Suprapubic skin (tissue), 4 donors: ENCODE measurements at places on chromosomes 4 and X. TPM values are rescaled to one million over a fixed set of nuclear protein-coding genes. Genes with fewer than 3 reads are reported as not detected.

Gene SLC10A6
- 111 TPM for total RNA-seq

DNA sequence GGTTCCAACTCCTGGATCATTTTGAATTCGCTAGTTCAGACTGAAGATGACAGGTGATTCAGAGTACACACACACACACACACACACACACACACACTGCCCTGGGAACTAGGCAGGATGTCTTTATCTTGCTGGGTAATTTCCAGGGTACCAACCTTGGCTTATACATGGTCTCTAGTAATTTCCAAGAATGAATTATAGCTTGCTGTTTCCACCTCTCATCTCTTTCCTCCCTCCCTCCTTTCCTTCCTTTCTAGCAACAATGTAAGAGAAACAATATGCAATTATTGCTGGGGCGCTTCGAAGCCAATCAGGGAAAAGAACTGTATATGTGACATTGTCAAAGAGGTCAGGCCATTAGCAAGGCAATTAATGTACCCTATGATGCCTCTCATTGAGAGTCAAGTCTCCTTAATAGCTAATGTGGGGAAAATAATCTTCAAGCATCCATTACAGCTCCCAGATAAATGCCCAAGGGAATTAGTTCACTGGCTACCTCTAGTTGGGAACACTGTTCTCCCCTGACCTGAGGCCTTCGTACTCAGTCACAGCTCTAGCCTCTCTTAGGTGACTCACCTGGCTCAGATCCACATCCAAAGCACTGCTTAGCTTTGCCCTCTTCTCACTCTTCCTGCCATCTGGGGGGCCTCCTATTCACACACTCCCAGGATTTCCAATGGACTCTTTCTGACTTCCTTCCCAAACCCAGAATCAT lies 311.5 kb downstream of the PPP1R2C start:
- DNase-seq: no peak

DNA sequence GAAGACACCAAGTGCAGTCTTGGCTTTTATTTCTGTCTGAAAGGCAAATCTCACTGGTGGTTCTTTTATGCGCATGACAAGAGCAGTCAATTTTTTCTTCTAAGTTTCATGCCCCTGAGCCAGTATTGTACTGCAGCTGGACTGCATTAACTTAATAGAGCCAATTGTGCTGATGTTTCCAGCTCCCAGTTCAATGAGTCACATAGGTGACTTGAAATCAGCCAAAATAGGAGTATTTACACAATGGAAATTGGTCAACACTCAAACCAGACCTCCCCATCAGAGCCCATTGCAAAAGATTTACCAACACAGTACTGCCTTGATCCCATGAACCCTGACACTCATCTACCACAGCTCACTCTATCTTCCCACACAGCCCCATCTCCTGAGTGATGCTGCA lies 100.3 kb upstream of the GUCY1A1 start:
- DNase-seq: no peak

GRCh38 chrX:126339928-126340327 lies 173.8 kb upstream of the DCAF12L2 start:
- no peak for DNase-seq

Gene MTTP
- total RNA-seq: 1.6 TPM

GRCh38 chr4:128564081-128564630 lies 245.3 kb upstream of the JADE1 start:
- DNase-seq: no peak

DNA sequence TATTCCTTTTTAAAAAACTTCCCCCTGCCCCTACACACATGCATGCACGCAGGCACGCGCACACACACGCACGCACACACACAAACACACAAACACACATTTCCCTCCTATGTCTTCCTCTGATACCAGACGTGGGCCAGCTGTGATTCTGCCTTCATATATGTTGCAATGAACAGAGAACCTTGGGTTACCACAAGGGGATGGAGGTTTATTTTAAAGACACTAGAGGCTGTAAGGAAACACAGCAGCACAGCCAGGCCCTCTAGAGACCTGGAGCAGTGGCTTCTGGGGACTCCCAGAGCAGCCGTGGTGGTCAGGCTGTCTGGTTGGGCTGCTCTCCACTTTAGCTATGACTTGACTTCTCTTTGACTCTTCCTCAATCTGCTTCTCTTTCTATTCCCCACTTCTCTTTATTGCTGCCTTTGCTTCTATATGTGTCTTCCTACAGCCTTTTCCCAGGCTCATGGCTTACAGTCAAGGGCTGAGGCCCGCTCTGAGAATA lies 3.2 kb upstream of the TLR10 start:
- no peak for DNase-seq

- DNase-seq: no peak
These were observed 55.7 kb downstream of the TBC1D14 start for GRCh38 chr4:6965329-6965728.
